Activated CD4-positive, alpha-beta T cell treated with anti-CD3 and anti-CD28 coated beads, Interleukin-2, amount 50 U/mL, for 48 hours (primary cell): ENCODE measurements at places on chromosomes 3 and 15.

DNA sequence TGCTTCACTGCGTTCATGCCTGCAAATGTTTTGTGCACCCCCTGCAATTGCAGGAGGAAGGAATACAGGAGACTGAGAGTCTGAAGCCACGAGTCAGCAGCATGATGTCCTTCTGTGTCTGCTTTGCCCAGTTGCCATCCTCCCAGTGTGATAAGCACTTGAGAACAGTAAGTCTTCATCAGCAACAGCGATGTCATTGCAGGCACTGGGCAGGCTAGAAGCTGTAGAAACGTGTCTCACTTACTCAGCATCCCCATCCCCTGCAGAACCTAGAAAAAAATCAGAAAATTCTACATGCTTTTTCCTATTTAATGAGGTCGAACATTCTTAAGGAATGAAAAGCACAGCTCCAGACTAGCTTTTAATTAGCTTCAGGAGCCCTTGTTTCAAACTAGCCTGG lies 156.5 kb upstream of the LPP start:
- no peak for DNase-seq

DNA sequence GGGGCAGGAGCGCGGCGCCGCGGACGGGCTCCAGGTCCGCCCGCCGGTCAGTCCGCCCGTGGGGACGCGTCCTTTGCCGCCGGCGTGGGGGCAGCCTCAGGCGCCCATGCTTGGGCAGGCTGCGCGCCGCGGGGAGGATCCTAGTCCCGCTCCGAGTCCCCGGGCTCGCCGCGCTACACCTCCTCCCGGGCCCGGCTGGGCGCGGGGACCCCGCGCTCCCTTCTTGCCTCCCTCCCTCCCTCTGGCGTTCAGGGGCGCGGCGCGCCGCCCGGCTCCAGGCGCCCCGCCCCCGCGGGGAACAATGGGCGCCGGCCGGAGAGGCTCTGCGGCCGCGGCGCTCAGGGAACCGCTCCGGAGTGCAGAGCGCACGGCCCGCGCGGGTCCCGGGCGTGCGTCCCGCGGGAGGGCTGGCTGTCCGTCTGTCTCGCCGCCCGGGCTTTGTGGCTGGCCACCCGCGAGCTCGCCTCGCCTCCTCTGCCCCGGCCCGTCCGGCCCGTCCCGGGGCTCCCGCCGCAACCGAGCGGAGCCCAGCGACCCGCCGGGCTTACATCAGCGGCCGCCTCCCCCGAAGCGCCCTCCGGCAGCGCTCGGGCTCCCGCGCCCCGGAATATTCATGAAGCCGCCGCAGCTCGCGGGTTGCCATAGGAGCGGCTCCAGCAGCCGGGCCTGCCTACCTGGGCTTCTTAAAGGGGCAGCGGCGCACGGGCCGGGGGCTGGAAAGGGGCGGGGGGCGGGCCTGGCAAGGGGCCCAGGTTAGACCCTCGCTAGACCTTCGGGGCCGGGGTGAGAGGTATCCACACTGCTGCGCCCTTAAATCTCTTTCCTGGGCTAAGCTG lies at the start of gene HCN4:
Gene HCN4 (minus strand): TSS at position 658 of the 836 bp plus-strand sequence. CDS start 688 bp downstream, outside the sequence.
- DNase-seq, result no peak

DNA sequence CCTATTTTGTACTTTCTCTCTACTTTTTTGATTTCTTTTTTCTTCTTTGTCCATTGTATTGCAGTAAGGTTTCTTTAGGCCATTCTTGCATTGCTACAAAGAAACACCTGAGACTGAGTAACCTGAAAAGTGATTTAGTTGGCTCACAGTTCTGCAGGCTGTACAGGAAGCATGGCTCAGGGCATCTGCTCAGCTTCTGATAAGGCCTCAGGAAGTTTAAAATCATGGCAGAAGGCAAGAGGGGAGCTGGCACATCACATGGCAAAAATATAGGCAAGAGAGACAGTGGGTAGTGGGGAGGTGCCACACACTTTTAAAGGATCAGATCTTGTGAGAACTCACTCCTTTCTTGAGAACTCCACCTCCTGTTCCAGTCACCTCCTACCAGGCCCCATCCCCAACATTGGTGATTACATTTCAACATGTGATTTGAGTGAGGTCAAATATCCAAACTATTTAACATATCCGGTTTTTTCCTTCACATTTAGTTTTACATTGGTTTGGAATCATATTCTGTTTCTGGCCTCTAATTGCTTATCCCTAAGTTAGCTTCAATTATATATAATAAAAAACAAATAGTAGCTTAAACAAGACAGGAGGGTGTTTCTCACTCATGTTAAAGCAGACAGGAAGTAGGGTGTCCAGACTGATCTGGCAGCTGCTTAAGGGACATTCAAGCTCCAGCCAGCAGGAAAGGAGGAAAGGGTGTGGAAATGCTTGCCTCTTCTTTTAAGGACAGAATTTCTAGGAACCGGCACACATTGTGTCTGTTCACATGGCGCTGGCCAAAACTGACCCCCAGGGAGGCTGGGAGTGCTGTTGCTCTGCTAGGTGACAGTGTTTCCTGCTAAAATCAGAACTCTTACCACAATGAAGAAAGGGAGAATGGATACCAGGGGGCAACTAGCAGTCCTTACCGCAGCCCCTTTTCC lies 28.8 kb upstream of the SKOR1 start:
- no peak for DNase-seq

- no peak for DNase-seq
These were observed 108.9 kb upstream of the PROK2 start for GRCh38 chr3:71893702-71894479.

GRCh38 chr3:59436164-59436958 lies 386.5 kb upstream of the CFAP20DC start:
- DNase-seq, result no peak

GRCh38 chr3:69647511-69648110 lies 91.7 kb upstream of the MITF start:
- DNase-seq, result no peak

DNA sequence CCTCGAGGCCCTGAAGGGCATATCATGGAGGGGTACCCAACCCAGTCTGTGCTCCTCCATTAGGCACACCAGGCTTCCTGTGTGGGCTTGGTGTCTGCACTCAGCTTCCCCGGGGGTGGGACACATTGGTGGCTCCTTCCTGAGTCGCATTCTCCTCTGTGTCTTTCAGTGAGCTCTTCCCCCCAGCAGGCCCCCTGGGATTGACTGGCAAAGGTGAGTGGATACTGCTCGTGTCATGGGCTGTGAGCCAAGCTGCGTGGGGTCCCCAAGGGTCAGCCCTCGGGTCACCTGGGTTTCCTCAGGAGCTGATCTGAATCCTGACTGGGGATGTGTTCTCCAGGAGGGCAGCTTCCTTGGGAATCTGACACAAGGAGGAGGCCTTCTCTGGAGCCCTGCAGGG lies 231.0 kb downstream of the SNRPN start:
- no peak for DNase-seq

DNA sequence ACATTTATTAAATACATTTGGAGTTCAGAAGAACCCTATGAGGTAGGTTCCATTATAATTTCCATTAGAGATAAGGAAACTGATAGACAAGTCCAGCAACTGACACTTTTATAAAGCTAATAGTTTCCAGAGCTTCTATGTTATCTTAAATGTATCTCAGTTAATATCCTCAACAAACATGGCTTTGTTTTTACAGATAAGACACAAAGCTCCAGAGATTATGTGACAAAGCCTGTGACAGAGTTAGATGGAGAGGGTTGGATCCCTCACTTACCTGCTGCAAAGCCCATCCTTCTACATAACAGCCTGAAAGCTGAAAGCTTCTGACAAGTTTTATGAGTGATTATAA lies 473 bp upstream of the COMMD2 start:
- DNase-seq, result no peak

- DNase-seq, result no peak
These were observed 11.2 kb upstream of the TGM5 start for GRCh38 chr15:43277901-43278300.

GRCh38 chr3:187739561-187740332 lies 5.5 kb downstream of the BCL6 start:
- DNase-seq, result peak; percentile 82

DNA sequence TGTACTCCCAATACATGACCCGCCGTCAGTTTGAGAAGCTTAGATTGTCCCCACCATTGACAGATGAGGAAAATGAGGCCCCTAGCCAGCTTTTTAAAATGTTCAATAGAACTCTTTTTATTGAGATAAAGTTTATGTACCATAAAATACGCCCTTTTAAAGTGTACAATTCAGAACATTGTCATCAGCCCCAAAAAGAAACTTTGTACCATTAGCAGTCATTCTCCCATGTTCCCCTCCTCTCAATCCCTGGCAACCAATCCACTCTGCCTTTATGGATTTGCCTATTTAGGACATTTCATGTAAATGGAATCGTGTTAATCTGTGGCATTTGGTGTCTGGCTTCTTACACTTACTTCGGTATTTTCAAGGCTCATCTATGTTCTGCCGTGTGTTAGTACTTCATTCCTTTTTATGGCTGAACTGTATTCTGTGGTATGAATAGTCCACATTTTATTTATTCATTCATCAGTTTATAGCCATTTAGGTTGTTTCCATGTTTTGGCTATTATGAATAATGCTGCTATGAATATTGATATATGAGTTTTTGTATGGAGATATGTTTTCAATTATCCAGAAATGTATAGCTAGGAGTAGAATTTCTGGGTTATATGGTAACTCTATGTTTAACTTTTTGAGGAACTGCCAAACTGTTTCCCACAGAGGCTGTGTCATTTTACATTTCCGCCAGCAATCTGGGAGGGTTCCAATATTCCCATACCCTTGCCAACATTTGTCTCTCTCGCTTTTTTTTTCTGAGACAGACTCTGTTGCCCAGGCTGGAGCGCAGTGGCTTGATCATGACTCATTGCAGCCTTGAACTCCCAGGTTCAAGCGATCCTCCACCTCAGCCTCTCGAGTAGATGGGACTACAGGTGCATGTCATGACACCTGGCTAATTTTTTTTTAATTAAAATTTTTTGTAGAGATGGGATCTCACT lies 15.3 kb upstream of the PTPN23 start:
- DNase-seq, result no peak

- DNase-seq, result no peak
These were observed 362.3 kb upstream of the RGMA start for GRCh38 chr15:93451265-93451664.

DNA sequence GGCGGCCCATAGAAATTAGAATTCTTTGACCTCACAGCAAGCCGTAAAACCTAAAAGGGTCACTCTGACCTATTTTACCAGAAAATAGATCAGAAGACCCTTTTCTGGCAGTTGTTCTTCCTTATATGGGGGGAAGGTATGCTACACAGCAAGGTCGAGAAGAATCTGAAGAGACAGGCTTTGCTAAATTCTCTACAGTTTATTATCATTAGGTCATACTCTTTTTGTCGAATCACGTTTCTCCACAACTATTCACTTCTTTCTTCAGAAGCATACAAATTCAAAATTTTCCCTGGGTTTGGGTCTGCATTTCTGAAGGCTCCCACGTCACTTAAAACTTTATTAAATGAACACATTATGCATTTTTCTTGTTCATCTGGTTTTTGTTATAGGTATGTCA lies 229.5 kb upstream of the GRM7 start:
- no peak for DNase-seq

DNA sequence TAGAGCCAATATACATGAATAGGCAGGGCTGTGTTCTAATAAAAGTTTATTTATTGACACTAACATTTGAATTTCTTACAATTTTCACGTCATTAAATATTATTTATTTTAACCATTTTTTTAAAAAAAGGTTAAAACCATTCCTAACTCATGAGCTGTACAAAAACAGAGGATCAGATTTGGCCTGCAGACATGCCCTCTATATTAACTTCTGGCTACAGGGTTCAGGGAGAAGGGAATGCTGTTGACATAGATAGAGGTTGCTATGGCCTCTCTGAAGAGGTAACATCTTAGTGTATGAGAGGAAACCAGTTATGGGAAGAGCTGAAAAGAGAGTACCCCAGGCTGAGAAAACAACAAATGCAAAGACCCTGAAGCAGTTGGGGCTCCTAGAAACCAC lies 19.1 kb upstream of the RAP2B start:
- no peak for DNase-seq

GRCh38 chr15:38562278-38562677 lies 2.3 kb downstream of the RASGRP1 start:
- no peak for DNase-seq

DNA sequence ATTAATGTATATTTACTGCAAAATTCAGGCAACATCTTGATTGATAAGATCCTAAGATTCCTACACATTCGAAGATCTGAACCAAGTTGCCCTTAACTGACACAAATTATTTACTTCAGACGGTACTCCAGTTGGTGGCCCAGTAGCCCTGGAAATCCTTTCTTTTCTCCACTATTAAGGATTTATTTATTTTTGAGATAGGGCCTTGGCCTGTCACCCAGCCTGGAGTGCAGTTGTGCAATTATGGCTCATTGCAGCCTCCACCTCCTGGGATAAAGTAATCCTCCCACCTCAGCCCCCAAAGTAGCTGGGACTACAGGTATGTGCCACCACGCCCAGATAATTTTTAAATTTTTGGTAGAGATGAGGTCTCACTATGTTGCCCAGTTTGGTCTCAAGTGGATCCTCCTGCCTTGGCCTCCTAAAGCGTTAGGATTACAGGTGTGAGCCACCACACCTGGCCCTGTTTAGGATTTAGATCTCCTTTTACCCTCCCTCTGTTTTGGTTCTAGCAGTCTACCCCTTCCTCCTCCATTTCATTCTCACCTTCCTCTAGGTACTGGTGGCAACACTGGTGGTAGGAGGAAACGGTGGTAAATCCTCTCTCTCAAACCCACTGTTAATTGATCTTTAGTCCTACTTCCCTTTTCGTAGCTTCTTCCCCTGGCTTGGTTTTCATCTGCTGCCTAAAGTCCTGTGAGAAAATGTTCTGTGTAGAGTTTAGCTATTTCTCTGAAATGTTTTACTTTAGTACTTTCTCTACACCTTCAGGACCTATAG lies 12.7 kb upstream of the ZNF609 start:
- no peak for DNase-seq

DNA sequence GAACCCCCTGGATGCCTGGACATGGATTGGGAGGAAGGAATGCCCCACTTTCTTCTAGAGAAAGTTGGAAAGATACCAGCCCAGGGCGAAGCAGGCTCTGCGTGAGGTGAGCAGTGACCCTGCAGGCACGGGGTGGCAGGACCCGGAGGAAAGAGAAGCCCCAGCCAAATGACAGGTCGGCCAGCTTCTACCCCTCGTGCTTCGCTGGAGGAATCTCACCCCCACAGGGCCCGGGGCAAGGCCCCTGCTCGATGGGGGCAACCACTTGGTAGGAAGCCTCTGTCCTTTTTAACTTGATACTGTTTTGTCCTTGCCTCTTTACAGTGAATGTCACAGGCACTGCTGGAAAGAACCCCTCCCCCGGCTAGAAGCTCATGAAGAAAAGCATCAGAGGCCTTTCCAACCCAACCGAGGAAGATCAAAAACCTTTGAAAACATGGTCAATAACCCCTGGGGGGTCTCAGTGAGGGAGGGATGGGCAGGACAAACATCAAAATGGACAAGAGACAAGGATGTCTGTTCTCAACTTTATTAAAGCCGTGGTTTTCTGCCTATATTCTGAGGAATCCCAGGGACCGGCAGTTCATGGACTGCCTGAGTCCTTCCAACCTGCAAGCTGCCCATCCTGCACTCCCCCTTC lies 54.4 kb downstream of the SH3BP5 start:
- DNase-seq, result no peak
